ENCODE measurements at places on chromosomes 5 and 9.

- no peak for DNase-seq
Measured at GRCh38 chr5:31247381-31247780, 53.9 kb downstream of the CDH6 start.

DNA sequence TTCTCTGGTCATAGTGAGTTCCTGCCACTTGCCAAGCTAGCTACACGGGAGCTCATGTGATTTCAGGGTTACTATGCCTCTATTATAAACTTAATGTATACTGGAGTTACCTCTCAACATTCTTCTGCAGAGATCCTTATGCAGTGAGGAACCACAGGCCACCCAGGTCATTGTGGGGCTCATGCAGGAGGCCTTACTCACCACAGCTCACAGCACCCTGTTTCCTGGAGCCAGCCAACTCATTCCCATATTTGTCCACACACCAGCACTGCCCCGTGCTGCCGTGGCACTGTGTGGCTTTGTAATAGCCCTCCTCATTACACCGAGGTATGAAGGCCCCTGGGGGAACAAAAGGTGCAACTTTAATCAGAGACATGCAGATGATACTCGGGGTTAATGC, 520.0 kb downstream of the SPOCK1 start:
- DNase-seq, result no peak

GRCh38 chr5:177982072-177982727, 13.8 kb downstream of the PROP1 start:
- no peak for DNase-seq

DNA sequence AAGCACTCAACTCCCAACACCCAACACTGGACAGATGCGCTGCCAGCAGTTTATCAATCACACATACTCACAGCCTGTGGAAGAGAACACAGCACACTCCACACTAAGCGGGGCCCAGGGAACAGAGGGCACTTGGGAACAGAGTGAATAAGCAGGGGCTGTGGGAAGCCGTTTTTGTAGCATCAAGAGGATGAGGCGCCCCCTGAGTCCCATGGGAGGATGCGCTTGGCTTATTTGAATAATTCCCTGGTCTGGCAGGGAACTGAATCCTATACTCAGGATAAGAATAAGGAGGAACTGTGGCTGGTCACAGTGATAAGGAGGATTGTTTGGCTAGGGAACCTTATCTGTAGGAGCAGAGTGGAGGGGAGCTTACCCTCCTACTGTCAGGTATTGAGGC, 96.1 kb upstream of the DNAH5 start:
- no peak for DNase-seq

DNA sequence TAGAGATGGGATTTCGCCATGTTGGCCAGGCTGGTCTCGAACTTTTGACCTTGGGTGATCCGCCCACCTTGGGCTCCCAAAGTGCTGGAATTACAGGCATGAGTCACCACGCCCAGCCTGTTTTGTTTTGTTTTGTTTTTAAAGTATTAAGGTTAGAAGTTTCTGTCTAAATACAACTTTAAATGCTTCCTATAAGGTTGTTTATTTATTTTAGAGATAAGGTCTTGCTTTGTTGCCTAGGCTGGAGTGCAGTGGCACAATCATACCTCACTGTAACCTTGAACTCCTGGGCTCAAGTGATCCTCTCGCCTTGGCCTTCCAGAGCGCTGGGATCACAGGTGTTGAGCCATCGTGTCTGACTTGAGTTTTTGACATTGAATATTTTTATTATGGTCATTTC, 11.4 kb downstream of the MRRF start:
- DNase-seq, result no peak

DNA sequence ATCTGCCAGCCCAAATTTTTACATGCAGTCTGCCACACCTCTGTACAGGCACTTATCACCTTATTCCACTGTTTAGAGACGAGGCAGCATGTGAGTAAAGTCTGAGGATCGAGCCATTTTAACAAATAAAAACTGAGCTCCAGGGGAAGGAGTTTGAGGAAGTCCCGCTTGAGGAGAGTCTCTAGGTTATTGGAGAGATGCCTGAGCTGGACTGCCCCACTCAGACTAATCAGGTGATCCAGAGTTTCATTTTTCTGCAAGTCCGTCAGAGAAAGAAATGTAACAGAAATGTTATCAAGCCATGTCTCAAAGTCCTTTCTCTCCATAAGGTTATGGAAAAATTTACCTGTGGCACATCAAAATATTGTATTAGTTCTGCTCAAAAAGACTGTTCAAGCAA, 5.3 kb downstream of the FBXW2 start:
- DNase-seq, result no peak

DNA sequence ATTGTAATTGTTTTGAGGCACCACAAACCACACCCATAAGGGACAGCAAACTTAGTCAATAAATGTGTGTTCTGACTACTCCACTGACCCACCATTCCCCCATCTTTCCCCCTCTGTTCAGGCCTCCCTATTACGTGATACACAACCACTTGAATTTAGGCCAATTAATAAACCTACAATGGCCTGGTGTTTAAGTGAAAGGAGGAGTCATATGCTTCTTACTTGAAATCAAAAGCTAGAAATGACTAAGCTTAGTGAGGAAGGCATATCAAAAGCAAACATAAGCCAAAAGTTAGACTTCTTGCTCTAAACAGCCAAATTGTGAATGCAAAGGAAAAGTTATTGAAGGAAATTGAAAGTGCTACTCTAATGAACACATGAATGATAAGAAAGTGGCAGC, 14.6 kb downstream of the ZBTB43 start:
- DNase-seq, result no peak

GRCh38 chr5:150122536-150123481, 32.8 kb downstream of the PDGFRB start:
- DNase-seq, result no peak

DNA sequence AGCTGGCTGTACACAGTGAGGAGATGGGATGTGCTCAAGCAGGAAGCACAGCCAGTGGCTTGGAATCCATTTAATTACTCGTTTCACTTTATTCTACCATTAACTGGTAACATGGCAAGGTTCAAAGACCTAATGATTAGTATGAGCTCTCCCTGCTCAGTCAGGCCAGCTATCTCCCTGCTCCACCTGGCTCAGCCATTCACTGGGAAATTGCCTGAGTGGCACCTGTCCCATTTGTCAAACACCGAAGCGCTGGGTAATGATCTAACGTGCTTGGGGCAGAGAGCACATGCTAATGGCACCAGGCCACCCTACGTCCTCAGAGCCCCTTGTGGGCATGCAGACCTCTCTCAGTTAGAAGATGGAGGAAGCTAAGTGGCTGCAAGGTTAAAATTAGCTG, 162.2 kb downstream of the TTLL11 start:
- DNase-seq, result no peak

Data from right kidney (tissue), 9 donors.